ENCODE measurements at places on chromosomes 1 and 21.

DNA sequence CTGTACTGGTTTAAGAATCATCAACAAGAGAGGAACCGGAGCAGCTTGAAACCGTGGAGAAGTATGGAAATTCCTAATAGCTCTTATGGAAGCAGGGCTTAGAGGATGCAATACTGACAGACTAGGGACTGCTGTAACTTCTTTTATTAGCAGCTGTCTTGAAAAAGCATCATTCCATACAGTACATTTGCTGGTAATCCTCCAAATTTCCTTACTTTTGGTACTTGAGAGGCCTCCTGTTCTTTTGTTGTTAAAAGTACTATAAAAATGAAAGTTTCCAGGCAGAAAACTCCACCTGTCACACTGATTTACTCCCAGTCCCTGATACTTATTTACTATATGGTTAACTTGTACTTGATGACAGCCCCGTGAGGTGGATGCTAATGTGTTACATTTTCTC, 7.7 kb downstream of the OMA1 start:
- H3K27ac ChIP-seq: no peak overlapping the region
- H3K36me3 ChIP-seq: peaks cover 6% of the 10 kb centered on the region
- H3K4me3 ChIP-seq: no peak overlapping the region
- no peaks in the 10 kb centered on the region for H3K4me1 ChIP-seq

GRCh38 chr1:16449666-16450065, 9.1 kb downstream of the NECAP2 start:
- no peak overlapping the region for H3K4me3 ChIP-seq
- H3K36me3 ChIP-seq: peaks cover 100% of the 10 kb centered on the region
- H3K27me3 ChIP-seq: no peaks in the 10 kb centered on the region
- H3K4me1 ChIP-seq: peaks cover 8% of the 10 kb centered on the region
- DNase-seq: no peak

DNA sequence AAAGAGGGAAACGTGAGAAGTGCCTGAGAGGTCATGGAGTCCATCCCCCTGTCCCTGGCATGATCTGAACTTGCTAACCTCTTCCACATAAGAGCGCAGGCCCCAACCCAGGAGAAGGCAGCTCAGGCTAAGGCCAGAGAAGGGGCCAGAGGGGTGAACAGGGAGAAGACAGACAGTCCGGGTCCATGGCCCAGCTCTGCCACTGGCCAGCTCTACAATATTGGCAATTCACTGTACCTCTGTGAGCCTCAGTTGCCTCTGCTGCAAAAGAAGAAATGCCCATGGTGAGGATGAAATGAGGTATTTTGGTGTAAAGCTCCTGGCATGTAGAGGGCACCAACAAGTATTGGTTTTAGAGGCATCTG, 72.3 kb downstream of the CAMK2N1 start:
- H3K4me1 ChIP-seq: no peaks in the 10 kb centered on the region
- no peak for DNase-seq
- H3K36me3 ChIP-seq: no peaks in the 10 kb centered on the region
- H3K27me3 ChIP-seq: no peaks in the 10 kb centered on the region
- H3K27ac ChIP-seq: no peak overlapping the region

DNA sequence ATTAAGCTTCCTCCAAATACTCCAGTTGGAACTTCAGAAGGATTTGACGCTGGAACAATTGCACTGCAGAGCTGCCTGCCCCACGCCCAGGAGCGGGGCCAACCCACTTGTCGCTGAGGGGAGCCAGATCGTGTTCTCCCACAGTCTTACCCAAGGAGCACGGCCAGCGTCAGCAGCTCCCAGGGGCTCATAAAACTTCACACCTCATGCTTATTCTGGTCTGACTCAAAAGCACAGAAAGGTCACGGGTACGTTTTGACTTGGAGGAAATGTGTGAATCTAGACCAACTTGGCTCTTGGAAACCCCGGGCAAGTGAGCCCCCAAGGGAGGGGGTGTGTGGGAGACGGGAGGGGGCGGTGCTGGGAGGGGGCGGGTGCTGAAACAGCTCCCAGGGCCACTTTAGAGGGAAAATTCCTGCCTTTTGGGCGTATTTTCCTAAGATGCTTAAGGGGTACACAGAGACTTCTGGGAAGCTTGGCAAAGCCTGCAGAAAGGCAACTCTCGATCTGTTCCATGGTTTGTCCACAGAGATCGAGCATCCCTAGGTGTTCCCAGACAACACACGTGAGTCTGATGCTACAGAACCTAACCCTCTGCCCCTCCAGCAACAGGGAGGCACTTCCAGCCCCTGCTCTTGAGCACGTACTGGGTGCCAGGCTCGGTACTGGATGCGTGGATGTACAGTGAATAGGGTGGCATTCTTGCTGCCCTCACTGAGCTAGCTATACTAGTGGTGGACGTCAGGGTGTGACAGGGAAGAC, 98.9 kb downstream of the DHRS3 start:
- no peaks in the 10 kb centered on the region for H3K36me3 ChIP-seq
- peaks cover 18% of the 10 kb centered on the region for H3K4me1 ChIP-seq
- H3K27ac ChIP-seq: no peak overlapping the region
- no peak overlapping the region for H3K4me3 ChIP-seq
- DNase-seq: peak; percentile 85

- H3K27ac ChIP-seq: peak overlapping the region; percentile 99
- no peak for DNase-seq
- no peaks in the 10 kb centered on the region for H3K27me3 ChIP-seq
- peaks cover 56% of the 10 kb centered on the region for H3K4me1 ChIP-seq
These were observed 2.3 kb downstream of the EVA1C start for GRCh38 chr21:32414579-32415358.

DNA sequence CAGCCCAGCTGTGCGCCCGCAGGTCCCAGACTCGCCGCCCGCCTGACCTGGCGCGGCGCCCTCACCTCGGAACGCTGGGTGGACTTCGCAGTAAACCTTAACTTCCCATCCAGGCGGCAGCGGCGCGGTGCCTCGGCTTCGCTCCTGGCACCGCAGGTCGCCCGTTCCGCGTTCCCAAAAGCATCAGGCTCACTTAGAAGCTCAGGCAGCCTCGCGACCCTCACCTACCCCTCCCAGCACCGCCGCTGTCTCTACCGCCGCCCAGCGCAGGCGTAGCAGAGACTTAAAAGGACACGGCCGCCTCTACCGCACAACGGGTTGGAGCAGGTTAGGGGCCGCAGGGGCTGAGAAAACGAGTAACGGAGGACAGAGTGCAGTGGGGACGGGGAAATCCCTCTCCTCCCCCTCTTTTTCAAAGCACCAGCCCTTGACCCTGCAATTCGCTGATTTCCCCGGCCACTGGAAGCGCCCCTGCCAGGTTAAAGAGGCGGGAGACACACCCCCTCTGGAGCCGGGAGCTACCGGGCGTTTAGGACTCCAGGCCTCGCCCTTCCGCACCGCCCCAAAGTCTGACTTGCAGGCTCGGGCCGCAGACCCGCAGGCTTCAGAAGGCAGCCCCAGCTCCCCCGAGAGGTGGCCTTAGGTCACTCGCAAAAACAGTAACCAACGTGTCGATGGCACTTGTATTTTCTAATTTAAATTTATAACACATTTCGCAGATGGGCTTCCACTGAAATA, 328.5 kb downstream of the FAM72C start:
- no peak overlapping the region for H3K27ac ChIP-seq
- no peaks in the 10 kb centered on the region for H3K36me3 ChIP-seq
- DNase-seq: no peak
- H3K27me3 ChIP-seq: peaks cover 79% of the 10 kb centered on the region
- H3K4me3 ChIP-seq: no peak overlapping the region

DNA sequence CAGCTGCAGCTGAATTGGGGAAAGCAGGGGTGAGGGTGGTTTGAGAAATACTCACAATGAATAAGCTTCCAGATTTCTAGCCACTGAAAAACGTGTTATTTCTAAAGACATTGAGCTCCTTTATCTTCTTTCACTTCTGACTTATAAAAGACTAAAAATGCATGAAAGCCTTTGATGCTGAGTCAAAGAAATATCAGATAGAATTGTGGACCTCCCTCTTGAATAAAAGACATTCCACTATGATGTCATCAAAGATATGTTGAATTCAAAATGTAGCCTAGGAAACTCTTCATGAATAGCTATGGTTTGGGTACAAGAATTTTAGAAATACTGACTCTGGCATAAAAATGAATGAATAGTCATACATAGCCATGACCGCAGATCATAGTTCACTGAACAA, 44.7 kb upstream of the COL24A1 start:
- no peaks in the 10 kb centered on the region for H3K27me3 ChIP-seq
- H3K27ac ChIP-seq: no peak overlapping the region
- H3K36me3 ChIP-seq: no peaks in the 10 kb centered on the region
- no peak overlapping the region for H3K4me3 ChIP-seq
- no peaks in the 10 kb centered on the region for H3K4me1 ChIP-seq

GRCh38 chr1:71676979-71677925, 596.4 kb upstream of the ZRANB2 start:
- no peak overlapping the region for H3K4me3 ChIP-seq
- no peaks in the 10 kb centered on the region for H3K4me1 ChIP-seq
- no peak for DNase-seq
- no peaks in the 10 kb centered on the region for H3K27me3 ChIP-seq
- no peak overlapping the region for H3K27ac ChIP-seq

- no peaks in the 10 kb centered on the region for H3K27me3 ChIP-seq
- DNase-seq: peak; percentile 78
- peak overlapping the region; percentile 95 for H3K4me3 ChIP-seq
- H3K27ac ChIP-seq: peak overlapping the region; percentile 76
- H3K4me1 ChIP-seq: no peaks in the 10 kb centered on the region
- no peaks in the 10 kb centered on the region for H3K36me3 ChIP-seq
These were observed 532 bp downstream of the RALGPS2 start for GRCh38 chr1:178725466-178726086.

DNA sequence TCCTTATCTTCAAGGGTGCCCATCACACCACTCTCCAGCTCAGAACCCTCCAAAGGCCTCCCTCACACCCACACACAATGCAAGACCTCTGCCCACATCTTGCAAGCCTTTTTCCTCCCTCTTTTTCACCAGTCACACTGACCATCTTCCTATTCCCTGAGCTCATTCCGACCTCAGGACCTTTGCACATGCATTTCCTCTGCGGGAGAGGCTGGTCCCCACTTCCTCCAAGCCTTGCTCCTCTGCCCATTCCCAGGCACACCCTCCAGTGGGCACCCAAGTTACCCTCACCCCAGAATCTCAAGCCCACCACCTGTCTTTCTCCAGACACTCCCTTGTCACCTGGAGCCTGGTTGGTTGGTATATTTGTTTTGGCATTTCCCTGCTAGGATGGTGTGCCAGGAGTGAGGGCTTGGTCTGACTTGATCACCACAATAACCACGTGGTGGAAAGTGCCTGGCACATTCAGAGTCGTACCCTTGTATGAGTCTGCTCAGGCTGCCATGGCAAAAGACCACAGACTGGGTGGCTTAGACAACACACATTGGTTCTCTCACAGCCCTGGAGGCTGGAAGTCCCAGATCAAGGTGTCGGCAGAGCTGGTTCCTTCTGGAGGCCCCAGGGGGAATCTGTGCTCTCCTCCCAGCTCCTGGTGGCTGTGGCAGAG, 13.2 kb downstream of the MX2 start:
- no peak overlapping the region for H3K4me3 ChIP-seq
- no peaks in the 10 kb centered on the region for H3K4me1 ChIP-seq
- no peaks in the 10 kb centered on the region for H3K36me3 ChIP-seq
- peaks cover under 1% of the 10 kb centered on the region for H3K27me3 ChIP-seq
- peak; percentile 5 for DNase-seq

GRCh38 chr1:231827337-231828105, 200.9 kb downstream of the DISC1 start:
- no peak overlapping the region for H3K4me3 ChIP-seq
- peak overlapping the region; percentile 40 for H3K27ac ChIP-seq
- H3K4me1 ChIP-seq: peaks cover 42% of the 10 kb centered on the region

- no peaks in the 10 kb centered on the region for H3K36me3 ChIP-seq
- H3K27me3 ChIP-seq: no peaks in the 10 kb centered on the region
- DNase-seq: no peak
- no peak overlapping the region for H3K4me3 ChIP-seq
- H3K4me1 ChIP-seq: no peaks in the 10 kb centered on the region
- no peak overlapping the region for H3K27ac ChIP-seq
These were observed 124.7 kb downstream of the TNFSF18 start for GRCh38 chr1:172926070-172926469.

DNA sequence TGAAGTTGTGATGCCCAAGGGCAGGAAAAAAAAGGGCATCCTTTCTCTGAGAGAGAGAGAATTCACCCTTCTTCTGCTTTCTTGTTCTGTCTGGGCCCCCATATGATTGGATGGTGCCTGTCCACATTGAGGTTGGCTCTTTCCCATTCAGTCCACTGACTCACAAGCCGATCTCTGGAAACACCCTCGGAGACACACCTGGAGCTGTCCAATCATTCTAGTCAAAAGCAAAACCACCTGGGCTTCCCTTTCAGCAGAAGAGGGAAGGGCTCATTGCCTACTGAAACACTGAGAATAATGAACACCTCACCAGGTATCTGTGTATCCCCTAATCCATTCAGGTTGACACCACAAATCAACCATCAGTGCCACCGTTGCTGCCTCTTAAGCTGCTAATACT, 103.7 kb upstream of the GNG12 start:
- H3K27ac ChIP-seq: no peak overlapping the region
- H3K36me3 ChIP-seq: no peaks in the 10 kb centered on the region
- no peaks in the 10 kb centered on the region for H3K27me3 ChIP-seq
- H3K4me3 ChIP-seq: no peak overlapping the region

DNA sequence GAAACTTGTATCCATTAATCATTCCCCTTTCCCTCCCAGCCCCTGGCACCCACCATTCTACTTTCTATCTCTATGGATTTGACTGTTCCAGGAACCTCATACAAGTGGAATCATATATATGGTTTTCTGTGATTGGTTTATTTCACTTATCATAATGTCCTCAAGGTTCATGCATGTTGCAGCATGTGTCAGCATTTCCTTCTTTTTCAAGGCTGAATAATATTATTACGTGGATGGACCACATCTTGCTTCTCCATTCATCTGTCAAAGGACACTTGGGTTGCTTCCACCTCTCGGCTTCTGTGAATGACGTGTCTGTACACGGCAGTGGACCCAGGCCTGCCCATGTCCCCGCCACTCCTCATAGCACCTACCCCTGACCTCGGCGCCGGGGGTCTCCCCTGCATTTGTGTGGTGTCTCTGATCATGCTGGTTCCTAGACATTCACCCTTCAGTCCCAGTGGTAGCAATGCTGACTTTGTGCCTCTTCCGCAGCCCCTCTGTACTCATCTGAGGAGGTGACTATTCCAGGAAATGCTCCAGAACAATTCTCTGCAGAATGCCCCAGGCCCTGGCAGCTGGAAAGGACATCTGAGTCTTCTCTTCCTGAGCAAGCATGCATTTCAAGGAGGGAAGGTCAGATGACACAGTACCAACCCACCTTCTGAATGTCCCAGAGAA, 136.9 kb downstream of the PSMG1 start:
- no peak overlapping the region for H3K27ac ChIP-seq
- peaks cover 29% of the 10 kb centered on the region for H3K4me1 ChIP-seq
- DNase-seq: no peak

DNA sequence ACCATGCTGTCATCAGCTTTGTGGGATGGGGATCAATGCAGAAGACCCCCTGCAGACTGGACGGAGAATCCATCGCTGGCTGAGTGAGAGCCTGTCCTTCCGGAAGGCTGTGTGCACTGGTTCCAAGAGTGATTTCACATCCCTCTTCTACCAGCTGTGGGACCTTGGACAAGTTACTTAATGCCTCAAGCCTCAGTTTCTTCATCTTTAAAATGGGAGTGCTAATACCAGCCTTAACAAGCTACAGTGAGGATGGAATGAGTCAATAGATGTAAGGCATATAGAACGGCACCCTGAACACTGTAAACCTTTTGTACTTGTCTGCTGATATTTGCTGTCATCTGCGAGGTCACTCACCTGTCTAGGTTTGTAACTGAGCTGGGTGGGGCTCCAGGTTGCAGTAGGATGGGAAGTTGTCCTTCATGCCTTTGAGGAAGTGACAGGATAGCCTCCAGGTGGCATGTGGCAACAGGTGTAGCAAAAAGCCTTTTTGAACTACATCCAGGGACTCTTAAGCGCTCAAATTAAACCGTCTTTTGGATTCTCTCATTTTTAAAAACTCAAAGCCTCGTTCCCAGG, 27.5 kb downstream of the TMEM51 start:
- no peak for DNase-seq
- H3K36me3 ChIP-seq: no peaks in the 10 kb centered on the region
- peaks cover 10% of the 10 kb centered on the region for H3K4me1 ChIP-seq
